ENCODE measurements at places on chromosomes 6 and 20.
A peak's percentile ranks its signal among the peaks of the same experiment; 100 is the strongest.

GRCh38 chr6:104087765-104088164 lies 772.0 kb downstream of the HACE1 start:
- DNase-seq: no peak

DNA sequence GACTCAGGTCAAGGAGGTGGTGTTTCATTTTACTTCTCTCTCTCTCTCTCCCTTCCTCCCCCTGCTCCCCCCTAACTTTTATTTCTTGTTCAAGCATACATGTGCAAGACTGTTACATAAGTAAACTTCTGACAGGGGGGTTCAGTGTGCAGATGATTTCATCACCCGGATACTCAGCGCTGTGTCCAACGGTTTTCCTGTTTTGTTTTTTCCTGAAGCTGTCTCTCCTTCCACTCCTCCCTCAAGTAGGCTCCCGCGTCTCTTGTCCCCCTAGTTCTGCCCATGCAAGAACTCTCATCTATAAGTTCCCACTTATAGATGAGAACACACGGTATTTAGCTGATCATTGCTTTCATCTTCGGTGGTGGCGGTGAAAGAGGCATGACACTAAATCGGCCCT lies 751.9 kb upstream of the DEFB115 start:
- DNase-seq: no peak

DNA sequence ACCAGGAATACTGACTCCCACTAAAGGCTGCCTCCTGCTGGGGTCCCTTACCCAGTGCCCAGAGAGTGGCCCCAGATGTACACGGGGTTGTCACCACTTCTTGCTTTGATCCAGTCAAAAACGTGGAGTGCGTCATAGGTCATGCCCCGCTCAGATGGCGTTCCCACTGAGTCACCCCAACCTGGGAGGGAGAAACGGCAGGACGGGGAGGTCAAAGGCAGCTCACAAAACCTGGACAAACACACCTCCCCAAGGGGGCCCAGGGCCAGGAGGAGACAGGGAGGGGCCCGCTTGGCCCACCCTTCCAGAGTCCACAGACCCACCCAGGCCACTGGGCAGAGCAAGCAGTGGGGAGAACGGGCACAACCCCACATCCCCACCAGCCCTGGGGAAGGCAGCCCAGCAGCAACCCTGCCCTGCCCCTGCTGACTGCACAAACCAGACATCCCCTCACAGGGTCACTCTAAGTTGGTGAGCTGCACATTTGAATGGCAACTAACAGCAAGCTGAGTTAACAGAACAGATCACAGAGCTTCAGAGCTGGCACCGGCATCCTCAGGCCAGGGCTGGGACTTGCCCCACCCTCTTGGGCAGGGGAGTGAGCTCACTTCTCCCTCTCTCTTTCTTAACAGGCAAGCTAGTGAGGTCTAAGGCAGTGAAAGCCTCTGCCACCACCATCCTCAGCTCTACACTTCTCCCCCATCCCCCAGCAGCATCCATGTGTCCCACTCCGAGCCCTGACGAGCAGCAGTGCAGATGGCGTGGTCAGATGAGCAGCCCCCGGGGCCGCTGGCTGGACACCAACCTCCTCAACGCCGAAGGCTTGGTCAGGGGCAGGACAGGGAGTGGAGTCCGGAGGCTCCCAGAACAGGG lies 61.7 kb downstream of the PYGB start:
- DNase-seq: no peak

GRCh38 chr20:3812975-3813847 lies 7.1 kb upstream of the AP5S1 start:
- DNase-seq: no peak

DNA sequence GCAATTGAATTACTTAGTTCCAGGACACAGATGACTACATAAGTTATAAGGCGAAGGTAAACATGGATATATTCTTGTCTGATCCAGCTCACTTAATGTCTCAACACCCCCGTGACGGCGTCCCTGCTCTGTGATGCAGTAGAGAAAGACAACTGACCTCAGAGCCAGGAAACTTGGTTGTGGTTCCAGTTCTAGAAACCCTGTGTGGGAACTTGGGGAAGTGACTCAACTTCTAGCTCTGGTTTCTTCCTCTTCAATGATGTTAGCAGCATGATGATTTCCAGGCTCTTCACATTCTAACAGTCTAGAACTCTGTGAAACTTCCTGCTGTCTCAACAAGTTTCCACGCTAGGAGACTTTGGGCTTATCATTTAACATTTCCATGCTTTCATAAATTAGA lies 18.4 kb downstream of the LAMA4 start:
- DNase-seq: no peak

GRCh38 chr6:14348389-14348788 lies 230.8 kb downstream of the CD83 start:
- no peak for DNase-seq

DNA sequence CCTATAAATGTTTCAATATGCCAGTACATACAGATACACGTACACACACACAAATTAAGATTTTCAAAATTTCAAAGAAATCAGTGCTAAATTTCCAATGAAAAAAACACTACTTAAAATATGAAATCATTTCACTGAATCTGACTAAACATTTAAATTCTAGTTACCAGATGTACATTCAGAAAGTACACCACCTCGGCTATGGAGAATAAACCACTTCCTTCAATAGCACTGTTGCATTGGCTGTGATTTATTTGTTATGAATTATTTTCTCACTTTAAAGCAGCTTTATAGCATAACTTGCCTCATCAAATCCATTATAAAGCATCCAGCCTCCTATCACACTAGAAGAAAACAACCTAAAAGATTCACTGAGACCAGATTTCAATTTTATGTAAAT lies 36.6 kb downstream of the HBS1L start:
- no peak for DNase-seq

GRCh38 chr6:108798670-108799353 lies 49.4 kb upstream of the ARMC2 start:
- peak; percentile 2 for DNase-seq

DNA sequence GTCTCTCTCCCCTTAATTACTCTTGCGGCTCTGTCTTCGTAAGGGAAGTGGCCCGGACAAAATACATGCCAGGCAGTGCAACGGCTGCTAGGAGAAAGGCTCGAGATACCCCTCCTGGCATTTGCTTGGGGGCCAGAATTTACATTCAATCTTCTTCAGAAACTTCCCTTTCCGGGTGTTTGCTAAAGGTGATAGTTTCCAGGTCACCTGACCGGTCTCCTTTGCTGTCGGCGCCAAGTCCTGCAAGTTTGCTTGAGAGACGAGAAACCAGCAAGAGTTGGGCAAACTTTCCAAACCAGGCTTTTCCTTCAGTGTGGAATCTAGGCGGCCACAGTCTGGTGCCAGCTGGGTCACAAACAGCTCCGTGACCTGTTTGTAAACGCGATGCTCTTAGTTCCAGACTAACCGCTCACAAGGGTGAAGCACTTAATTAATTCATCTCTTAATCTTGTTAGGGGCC lies 563 bp upstream of the SRSF3 start:
- peak; percentile 28 for DNase-seq

DNA sequence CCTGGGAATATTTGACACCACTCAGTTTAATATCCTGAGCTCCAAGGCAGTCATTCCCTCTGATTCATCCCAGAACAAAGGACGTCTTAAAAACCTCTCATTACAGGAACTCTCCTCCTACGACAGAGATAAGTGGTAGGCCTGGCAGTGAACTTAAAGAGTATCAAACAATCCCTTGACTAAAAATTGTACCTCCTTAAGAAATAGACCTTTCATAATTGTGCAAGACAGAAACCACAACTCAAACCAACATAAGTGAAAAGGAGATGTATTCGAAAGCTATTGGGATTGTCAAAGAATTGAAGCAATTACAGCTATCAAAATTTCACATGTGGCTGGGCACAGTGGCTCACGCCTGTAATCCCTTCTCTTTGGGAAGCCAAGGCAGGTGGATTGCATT lies 19.1 kb upstream of the BNIP5 start:
- no peak for DNase-seq

DNA sequence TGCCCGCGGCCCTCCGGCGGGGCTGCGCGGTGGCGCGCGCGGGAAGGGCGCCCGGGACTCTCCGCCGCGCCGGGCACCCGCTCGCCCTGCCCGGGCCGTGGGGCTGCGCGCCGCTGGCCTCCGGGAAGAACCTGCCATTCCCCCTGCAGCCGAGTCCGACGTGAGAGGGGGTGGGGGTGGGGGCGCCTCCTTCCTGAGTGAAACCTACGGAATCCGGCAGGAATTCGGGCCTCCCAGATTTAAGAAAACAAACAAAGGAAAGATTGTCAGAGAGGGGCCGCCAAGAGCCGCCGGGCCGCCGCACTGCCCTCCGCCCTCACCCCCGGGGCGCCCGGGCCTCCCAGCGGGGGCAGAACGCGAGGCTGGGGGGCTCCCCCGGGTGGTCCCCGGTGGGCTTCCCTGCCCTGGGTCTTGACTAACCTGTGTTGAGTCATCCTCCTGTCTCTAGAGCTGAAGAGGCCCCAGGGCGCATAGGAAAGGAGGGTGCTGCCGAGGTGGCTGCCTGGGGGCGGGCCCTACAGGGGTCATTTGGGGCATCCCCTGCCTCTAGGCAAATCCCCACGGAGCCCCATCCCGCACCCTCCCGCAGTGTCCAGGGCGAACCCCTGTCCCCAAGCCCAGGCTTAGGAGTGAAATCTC lies 42.2 kb upstream of the FOXP4 start:
- no peak for DNase-seq

- no peak for DNase-seq
These were observed 30.7 kb upstream of the NT5E start for GRCh38 chr6:85419046-85419759.

- no peak for DNase-seq
These were observed 562.2 kb downstream of the KIF16B start for GRCh38 chr20:16011056-16011455.

DNA sequence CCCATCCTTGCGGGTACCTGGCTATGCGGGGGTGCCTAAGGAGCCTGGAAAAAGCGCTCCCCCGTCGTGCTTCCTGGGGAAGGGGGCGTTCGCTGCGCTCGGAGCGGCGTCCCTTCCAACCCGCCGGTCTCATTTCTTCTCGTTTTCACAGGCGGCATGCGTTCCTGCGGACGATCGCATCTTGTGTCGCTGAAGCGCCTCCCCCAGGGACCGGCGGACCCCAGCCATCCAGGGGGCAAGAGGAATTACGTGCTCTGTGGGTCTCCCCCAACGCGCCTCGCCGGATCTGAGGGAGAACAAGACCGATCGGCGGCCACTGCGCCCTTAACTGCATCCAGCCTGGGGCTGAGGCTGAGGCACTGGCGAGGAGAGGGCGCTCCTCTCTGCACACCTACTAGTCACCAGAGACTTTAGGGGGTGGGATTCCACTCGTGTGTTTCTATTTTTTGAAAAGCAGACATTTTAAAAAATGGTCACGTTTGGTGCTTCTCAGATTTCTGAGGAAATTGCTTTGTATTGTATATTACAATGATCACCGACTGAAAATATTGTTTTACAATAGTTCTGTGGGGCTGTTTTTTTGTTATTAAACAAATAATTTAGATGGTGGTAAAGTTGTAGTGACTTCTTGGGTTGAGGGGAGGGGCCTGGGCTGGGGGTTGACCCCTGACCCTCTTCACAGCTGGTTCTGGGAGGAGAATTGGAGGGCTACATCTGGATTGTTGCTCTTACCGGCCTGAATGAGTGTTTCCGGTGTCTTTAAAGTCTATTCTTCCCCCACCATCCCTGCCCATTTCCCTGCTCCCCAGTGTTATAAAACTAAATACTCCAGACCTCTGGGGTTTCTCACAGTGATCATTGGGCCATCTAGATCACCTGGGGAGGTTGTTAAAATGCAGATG lies 1.1 kb downstream of the ID1 start:
- no peak for DNase-seq

DNA sequence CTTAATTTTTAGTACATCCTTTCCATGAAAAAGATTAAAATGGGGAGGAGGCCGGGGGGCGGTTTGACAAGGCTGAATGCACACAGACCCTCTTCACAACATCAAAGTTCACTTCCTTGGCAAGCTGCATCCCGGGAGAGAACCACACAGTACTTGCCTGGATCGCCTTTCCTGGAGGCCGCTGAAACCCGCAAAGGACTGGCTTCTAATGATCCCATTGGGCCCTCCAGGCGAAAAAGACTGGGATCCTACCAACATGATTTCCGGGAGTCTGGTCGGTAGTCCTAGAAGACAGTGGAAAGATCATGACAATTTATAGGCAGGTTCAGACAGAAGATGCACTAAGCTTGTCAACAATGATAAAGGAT lies 60.2 kb downstream of the RIPOR2 start:
- DNase-seq: no peak

DNA sequence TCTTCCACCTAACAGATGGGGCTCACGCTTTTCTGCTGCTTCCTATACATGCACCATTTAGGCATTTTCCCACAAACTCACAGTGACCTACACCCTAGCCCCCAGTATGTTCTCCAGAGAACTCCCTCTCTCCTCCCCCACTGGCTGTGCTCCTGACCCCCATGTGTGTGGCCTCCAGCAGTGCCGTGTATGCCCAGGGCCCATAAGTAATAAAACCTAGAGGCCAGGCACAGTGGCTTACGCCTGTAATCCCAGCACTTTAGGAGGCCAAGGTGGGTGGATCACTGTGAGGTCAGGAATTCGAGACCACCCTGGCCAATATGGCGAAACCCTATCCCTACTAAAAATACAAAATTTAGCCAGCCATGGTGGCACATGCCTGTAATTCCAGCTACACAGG lies 54.7 kb upstream of the NXT1 start:
- DNase-seq: no peak

DNA sequence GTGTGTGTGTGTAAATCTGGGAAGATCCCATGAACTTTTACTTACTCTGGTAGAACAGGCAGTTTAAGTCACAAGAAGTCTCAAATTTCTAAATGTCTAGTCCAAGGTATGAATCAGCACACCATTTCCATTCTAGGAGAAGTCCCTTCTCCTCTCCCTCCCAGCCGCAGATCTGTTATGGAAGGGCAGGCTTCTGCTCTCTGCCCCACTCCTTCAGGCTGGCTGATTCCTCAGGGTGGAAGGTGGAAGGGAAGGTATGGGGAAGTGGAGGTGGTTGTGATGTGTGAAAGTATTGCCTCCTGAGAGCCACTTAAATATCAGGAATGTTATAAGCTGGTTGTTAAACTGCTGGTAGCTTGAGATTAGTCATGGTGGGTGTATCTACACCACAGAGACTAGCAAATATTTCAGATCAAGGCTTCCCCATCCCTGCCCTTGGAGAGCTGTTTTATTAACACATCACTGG lies 44.5 kb upstream of the LAMA4 start:
- DNase-seq: no peak

- no peak for DNase-seq
These were observed 155.2 kb downstream of the BTBD3 start for GRCh38 chr20:12072954-12073264.

- DNase-seq: no peak
These were observed 5.6 kb upstream of the BLCAP start for GRCh38 chr20:37533154-37533715.
